Kidney (tissue), 22 donors: ENCODE measurements at places on chromosomes 4 and X. TPM values are rescaled to one million over a fixed set of nuclear protein-coding genes. Genes with fewer than 3 reads are reported as not detected.

- H3K27me3 ChIP-seq, result no peaks in the 10 kb centered on the region
- H3K4me3 ChIP-seq, result no peak overlapping the region
- DNase-seq, result no peak
- H3K4me1 ChIP-seq, result no peaks in the 10 kb centered on the region
- no peak overlapping the region for H3K27ac ChIP-seq
- H3K36me3 ChIP-seq, result no peaks in the 10 kb centered on the region
Observed at GRCh38 chr4:23388255-23388654, 501.6 kb downstream of the PPARGC1A start.

Gene SUPT20HL2
- not detected for polyA plus RNA-seq

DNA sequence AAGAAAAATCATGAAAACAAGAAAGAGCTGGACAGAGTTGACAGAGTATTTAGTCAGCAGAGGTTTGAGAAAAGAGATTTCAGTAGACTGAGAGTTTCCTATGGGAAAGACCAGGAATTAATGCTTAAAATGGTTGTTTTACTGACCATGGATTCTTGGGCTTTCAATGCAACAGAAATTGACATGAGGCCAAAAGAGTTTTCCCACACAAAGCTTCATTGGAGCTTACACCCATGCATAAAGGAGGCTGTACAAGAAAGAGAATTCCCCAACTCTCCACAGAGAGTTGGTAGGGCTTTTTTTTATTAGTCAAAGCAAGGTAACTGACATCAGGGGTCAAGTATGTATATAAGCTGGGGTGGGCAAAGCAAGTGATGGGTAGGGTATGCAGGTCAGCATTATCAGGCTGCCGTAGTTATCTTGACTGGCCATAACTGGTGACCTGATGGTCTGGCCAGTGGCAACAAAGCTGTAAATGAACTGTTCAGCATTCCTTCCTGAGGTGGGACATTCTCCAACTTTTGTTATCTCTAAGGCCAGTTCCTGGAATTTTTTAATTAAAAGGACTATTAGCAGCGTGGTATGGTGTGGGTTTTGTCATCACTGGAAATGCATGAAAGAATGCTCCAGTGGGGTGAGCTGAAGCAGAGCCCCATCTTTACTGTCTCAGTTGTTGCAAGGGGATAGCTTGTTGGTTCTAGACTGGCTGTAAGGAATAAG is 117.0 kb downstream of the ADAM29 start:
- no peaks in the 10 kb centered on the region for H3K4me1 ChIP-seq
- no peak overlapping the region for H3K4me3 ChIP-seq
- DNase-seq, result no peak
- H3K36me3 ChIP-seq, result no peaks in the 10 kb centered on the region
- H3K27me3 ChIP-seq, result no peaks in the 10 kb centered on the region

DNA sequence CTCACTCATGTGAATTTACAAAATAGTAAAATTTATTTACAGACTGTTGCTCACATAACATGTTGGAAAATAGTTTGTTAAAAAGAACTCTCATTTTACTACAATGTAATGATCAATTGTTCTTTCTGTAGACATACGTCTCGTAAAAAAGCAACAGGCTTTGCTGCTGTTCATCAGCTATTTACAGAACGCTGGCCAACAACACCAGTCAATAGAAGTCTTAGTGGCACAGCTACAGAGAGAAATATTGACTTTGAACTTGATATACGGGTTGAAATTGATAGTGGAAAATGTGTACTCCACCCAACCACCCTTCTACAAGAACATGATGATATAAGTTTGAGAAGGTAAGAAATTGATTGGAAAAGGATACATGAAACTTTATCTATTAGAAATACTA is 47.6 kb upstream of the ADAD1 start:
- no peaks in the 10 kb centered on the region for H3K27me3 ChIP-seq
- H3K4me1 ChIP-seq, result no peaks in the 10 kb centered on the region
- peaks cover 12% of the 10 kb centered on the region for H3K36me3 ChIP-seq
- no peak overlapping the region for H3K4me3 ChIP-seq

GRCh38 chr4:168619266-168619631 is 122.4 kb downstream of the PALLD start:
- no peaks in the 10 kb centered on the region for H3K27me3 ChIP-seq
- H3K27ac ChIP-seq, result no peak overlapping the region
- DNase-seq, result no peak
- no peaks in the 10 kb centered on the region for H3K36me3 ChIP-seq
- no peaks in the 10 kb centered on the region for H3K4me1 ChIP-seq

Gene TCEAL7
- 7.7 TPM for polyA plus RNA-seq

DNA sequence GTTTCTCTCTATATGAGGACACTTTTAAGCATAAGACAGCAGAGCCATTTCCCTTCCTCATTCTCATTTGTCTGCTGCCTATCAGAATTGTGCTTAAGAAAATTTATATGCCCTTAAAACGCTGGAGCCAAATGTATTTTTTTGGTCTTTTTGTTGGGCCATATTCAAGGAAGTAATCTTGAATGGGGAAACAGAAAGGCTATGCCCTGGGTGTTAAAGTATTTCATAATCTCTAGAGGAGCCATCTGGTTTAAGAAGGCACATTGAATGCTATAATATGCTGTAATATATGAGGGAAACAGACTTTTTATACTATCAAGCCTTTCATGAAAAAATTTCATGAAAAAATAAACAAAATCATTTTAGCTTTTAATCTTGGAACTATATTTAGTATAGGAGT is 4.3 kb downstream of the DMD start:
- H3K4me1 ChIP-seq, result no peaks in the 10 kb centered on the region
- no peaks in the 10 kb centered on the region for H3K36me3 ChIP-seq
- H3K27me3 ChIP-seq, result no peaks in the 10 kb centered on the region
- no peak for DNase-seq
- H3K4me3 ChIP-seq, result no peak overlapping the region

Gene PDE6B
- polyA plus RNA-seq, result 10.8 TPM

Gene SAGE1
- not detected for polyA plus RNA-seq

- H3K27me3 ChIP-seq, result no peaks in the 10 kb centered on the region
- H3K4me3 ChIP-seq, result no peak overlapping the region
- DNase-seq, result no peak
Observed at GRCh38 chrX:106177982-106178321, 9.8 kb downstream of the PWWP3B start.

Gene USP17L28
- not detected for polyA plus RNA-seq

DNA sequence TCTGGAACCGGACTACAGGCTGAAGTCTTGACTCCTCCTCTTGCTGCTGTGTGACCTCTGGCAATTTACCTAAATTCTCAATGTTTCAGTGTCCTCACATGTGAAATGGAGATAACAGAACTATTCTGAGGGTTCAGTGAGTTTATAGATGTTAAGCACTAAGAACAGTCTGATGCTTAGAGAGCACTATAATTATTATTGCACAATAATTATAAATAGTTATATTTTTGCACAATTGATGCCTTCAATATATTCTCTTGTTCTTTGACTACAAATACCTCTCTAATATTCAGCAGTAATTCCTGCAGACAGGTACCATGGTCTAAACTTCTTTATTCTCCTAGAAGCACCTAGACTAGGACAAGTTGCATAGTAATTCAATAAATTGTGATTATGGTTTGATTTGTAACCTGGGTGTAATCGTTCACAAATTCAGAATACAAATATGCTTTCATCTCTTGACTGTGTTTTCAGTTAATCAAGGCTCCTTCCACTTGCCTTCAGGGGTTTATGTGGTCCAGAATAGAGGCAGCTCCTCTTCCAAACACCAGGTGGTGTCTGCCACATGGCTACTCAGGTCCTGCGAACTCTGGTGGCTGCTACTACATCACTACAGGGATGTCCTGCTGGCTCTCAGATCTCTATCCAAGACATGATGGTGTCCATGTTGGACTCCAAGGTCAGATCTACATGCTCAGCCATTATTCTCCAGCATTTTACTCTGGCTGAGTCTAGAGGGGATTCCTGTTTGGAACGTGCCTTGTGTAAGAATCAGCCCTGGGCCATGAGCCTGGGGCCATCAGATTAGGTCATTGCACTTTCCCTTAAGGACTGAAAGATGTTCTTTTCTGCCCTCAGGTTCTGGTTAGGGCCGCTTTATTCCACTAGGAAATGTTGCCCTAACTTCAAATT is 103.4 kb downstream of the QRFPR start:
- no peak for DNase-seq
- H3K27me3 ChIP-seq, result no peaks in the 10 kb centered on the region
- H3K36me3 ChIP-seq, result no peaks in the 10 kb centered on the region
- no peak overlapping the region for H3K27ac ChIP-seq

Gene EFNB1
- 50.6 TPM for polyA plus RNA-seq

Gene MAP3K15
- 5.0 TPM for polyA plus RNA-seq

DNA sequence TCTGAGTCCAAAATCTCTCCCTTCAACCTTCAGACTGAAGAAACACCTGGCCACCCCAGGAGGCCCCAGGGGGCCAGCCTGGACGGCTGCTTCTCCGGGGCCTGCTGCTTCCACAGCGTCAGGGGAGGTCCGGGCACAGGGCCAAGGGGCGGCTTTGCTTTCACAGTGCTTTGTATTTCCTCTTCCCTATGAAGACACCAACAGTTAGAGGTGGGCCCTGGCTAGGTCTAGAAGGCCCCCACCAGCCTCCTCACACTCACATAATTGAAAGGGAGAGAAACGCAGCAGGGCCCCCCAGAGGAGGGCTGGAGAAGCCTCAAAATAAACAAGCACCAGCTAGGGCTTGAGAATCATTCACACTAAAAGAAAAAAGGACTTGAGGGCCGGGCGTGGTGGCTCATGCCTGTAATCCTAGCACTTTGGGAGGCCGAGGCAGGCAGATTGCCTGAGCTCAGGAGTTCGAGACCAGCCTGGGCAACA is 17.8 kb downstream of the SCD5 start:
- peaks cover 18% of the 10 kb centered on the region for H3K4me1 ChIP-seq
- H3K4me3 ChIP-seq, result no peak overlapping the region
- peak; percentile 76 for DNase-seq
- H3K27me3 ChIP-seq, result no peaks in the 10 kb centered on the region
- no peaks in the 10 kb centered on the region for H3K36me3 ChIP-seq
- peak overlapping the region; percentile 45 for H3K27ac ChIP-seq

DNA sequence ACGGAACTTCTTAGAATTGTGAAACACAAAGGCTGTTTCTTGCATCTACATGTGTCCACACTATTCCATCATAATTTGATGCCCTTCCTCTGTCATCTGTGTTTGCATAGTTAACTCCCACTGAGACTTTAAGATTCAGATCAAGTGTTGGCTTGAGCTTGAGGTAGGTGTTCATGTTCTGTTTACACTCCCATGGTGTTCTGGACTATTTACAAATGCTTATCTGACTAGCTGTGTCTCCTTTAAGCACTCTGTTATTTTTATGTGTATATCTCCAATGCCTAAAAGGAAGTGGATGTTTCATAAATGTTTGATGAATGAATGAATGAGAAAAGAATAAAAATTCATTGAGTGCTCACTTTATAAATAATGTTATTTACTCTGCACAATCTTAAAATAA is 622.7 kb downstream of the RAB28 start:
- DNase-seq, result no peak
- H3K27me3 ChIP-seq, result no peaks in the 10 kb centered on the region
- H3K36me3 ChIP-seq, result no peaks in the 10 kb centered on the region

DNA sequence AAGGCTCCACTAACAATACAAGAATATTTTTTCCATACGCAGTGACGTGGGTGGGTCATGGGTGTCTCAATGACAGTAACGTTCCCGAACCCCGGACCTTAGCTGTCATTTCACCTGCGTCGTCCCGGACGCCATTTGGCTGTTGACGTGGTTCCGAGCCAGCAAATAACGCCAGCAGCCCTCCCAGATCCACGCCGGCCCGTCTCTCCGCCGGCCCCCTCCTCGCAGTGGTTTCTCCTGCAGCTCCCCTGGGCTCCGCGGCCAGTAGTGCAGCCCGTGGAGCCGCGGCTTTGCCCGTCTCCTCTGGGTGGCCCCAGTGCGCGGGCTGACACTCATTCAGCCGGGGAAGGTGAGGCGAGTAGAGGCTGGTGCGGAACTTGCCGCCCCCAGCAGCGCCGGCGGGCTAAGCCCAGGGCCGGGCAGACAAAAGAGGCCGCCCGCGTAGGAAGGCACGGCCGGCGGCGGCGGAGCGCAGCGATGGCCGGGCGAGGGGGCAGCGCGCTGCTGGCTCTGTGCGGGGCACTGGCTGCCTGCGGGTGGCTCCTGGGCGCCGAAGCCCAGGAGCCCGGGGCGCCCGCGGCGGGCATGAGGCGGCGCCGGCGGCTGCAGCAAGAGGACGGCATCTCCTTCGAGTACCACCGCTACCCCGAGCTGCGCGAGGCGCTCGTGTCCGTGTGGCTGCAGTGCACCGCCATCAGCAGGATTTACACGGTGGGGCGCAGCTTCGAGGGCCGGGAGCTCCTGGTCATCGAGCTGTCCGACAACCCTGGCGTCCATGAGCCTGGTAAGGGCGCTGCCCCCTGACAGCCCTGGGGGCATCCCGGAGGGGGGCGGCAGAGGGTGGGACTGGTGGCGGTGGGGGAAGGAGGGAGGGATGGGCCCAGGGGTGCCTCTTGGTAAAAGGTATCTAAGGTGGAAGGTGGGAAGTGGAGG is at the start of gene CPE:
Gene CPE, plus strand, starts transcription at position 264 of the 933 bp plus-strand sequence. Its CDS starts 214 bp downstream, at position 478.
- H3K27ac ChIP-seq, result peak within 1 kb of the TSS; percentile 44
- H3K4me3 ChIP-seq, result peak within 1 kb of the TSS; percentile 84
- H3K27me3 ChIP-seq, result no peaks in the 10 kb centered on the region
- H3K36me3 ChIP-seq, result no peaks in the 10 kb centered on the region
- peak; percentile 91 for DNase-seq
- H3K4me1 ChIP-seq, result peaks cover 5% of the 10 kb centered on the region

GRCh38 chr4:2595436-2595835 is 59.0 kb downstream of the FAM193A start:
- no peaks in the 10 kb centered on the region for H3K27me3 ChIP-seq
- H3K4me3 ChIP-seq, result no peak overlapping the region

- no peak overlapping the region for H3K27ac ChIP-seq
- DNase-seq, result no peak
- H3K4me3 ChIP-seq, result no peak overlapping the region
Observed at GRCh38 chr4:15749001-15749400, 29.1 kb upstream of the CD38 start.

- no peaks in the 10 kb centered on the region for H3K27me3 ChIP-seq
- H3K27ac ChIP-seq, result no peak overlapping the region
- no peaks in the 10 kb centered on the region for H3K4me1 ChIP-seq
- H3K36me3 ChIP-seq, result no peaks in the 10 kb centered on the region
- no peak overlapping the region for H3K4me3 ChIP-seq
Observed at GRCh38 chr4:136392576-136392975, 1139.7 kb downstream of the PCDH18 start.

DNA sequence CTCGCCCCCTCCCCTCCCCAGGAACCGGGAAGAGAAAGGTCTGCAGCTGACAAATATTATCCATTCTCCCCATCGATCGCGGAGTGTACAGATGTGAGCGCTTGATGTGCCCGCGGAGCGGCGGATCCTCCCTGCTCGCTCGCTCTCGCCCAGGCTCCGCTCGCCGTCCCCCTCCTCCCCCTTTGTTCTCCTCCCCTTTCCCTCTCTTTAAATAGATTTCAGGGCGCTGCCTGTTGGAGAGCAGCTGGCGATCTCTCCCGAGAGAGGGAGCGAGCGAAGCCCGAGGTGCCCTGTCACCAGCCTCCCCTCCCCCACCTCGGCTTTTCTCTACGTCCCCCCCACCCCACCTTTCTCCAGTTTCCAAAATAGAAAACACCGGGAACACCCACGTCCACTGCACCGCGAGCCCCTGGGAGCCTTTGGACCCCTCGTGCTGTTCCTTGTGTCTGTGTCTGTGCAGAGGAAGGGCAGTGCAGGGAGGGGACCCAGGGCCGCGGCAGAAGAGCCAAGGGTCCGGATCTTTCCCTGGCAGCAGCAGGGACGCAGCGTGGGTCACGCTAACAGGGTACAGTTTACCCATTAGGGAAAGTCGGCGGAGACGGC is 56.6 kb upstream of the BCOR start:
- DNase-seq, result peak; percentile 69
- H3K36me3 ChIP-seq, result no peaks in the 10 kb centered on the region
- no peak overlapping the region for H3K27ac ChIP-seq
- no peaks in the 10 kb centered on the region for H3K4me1 ChIP-seq
